Activated naive CD8-positive, alpha-beta T cell treated with anti-CD3 and anti-CD28 coated beads, Interleukin-2, amount 50 U/mL, for 24 hours (primary cell): ENCODE measurements at places on chromosomes 1 and 21.

GRCh38 chr1:200226268-200226968 is 183.4 kb downstream of the ZNF281 start:
- DNase-seq = peak; percentile 26

DNA sequence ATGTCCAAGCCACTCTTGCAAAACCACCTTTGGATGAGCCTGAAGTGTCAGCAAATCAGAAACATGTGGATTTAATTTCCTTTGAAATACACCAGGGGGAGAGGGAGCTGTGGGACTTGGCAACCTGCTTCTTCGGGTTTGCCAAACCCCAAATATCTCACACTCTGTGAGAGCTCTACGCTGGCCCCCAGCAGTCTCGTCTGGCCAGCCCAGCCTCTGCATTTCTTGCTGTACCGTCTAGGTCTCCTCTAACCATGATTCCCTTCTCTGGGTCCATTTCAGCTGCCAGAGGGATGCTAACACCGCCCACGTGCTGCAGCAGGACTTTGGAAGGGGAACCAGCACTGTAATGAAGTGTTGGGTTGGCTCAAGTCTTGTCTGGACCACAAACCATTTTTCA is 114.6 kb downstream of the MRPS6 start:
- no peak for DNase-seq

DNA sequence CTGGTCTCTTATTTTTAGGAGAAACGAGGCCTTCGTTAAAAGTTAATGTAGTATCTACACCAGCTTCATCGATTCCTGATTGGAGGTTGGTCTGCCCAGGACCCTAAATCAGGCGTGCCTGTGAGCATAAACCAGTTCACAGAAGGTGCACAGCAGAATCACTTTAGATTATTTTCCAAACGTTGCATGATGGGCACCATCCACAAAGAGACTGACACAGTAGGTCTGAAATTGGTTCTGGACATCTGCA is 256 bp upstream of the TARBP1 start:
- DNase-seq = no peak

- DNase-seq = no peak
These were observed 157.8 kb upstream of the DPYD start for GRCh38 chr1:98078596-98078995.

- no peak for DNase-seq
These were observed 1077.2 kb downstream of the TTLL7 start for GRCh38 chr1:82921759-82922158.

GRCh38 chr1:171754353-171754705 is 12.5 kb upstream of the VAMP4 start:
- no peak for DNase-seq

GRCh38 chr1:89975540-89976125 is 19.3 kb upstream of the ZNF326 start:
- no peak for DNase-seq

DNA sequence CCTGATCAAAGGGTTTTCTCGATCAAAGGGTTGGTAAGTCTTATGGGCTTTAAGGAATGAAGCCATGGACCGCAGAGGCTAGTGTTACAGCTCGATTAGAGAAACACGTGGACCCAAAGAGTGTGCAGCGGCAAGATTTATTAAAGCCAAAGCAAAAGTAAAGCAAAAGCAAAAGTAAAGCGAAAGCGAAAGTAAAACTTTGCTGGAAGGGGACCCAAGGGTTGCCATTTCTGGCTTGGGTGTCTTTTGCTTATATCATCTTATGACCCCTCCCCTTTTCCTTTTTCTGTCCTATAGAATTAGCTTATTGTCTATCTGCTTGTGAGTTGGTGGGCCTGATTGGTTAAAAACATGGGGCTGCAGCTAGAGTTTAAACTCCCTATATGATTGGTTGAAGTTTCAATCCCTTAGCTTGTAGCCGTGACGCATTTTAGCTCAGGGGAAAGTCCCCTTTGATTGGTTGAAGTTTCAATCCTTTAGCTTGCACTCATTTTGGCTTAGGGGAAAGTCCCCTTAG is 957.0 kb downstream of the AMY1C start:
- DNase-seq = no peak
